ENCODE measurements at places on chromosomes 3 and 15.

DNA sequence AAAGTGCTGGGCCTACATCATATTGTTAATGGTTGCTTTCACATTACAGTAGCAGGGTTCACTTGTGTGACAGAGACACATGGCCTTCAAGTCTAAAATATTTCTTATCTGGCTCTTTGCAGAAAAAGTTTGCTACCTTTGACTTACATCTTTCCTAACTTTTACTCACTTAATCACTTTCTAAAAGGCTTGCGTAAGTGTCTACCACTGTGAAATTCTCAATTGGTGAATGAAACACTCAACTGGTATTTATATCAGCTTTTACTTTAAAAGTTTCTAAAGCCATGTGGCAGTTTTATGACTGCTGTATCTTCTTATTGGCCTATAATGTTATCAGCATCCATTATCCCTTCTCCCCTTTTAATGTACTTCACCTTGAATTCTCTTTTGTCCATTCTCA is 554.5 kb downstream of the ZIC1 start:
- DNase-seq: no peak

GRCh38 chr15:31328428-31328968 is 1.9 kb downstream of the KLF13 start:
- DNase-seq: peak; percentile 49

GRCh38 chr15:67080118-67080899 is 14.9 kb downstream of the SMAD3 start:
- DNase-seq: no peak

DNA sequence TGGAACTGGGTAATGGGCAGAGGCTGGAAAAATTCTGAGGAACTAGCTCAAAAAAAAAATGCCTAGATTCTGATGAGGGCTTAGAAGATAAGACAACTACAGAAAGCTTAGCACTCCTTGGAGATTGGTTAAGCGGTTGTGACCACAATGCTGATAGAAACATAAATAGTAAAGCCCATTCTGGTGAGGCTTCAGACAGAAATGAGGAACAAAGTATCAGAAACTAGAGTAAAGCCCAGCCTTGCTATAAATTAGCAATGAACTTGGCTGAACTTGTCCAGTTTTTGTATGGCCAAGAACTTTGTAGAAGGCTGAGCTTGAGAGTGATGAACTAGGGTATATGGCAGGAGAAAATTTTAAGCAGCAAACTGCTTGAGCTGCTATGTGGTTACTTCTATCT is 25.4 kb downstream of the GOLGB1 start:
- no peak for DNase-seq

DNA sequence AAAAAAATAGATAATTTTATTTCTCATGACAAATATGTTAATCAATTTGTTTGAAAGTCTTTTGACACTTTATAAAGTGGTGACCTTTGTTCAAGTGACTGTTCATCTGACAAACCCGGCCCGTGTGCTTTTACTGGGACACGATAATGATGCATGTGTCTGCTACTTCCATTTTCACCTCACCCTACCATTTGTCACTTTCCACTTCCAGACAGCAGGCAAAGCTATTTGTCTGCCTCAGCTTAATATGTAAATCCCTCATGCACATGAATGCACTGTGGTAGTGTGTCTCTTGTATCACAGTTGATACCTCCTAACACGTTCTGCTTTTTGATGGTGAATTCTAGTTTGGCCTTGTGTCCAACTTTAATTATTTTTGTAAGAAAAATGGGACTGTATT is 204.3 kb downstream of the BBX start:
- no peak for DNase-seq

DNA sequence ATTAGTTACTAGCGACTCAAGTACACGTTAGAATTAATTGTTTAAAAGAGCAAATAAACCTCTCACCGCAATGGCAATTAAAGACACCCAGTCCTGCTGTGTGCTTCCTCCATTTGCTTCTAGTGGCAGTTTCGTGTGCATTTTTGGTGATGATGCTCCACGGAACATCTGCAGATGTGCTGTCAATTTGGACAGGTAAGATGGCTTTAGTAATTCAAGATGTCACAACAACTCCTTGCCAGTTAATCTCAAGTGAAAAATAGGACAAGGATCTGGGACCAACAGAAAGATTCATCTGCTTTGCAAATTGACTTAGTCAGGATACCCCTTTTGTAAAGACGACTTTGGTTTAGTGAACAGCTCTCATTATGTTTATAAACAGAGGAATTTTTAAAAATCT is 320.9 kb downstream of the GABRB3 start:
- no peak for DNase-seq

DNA sequence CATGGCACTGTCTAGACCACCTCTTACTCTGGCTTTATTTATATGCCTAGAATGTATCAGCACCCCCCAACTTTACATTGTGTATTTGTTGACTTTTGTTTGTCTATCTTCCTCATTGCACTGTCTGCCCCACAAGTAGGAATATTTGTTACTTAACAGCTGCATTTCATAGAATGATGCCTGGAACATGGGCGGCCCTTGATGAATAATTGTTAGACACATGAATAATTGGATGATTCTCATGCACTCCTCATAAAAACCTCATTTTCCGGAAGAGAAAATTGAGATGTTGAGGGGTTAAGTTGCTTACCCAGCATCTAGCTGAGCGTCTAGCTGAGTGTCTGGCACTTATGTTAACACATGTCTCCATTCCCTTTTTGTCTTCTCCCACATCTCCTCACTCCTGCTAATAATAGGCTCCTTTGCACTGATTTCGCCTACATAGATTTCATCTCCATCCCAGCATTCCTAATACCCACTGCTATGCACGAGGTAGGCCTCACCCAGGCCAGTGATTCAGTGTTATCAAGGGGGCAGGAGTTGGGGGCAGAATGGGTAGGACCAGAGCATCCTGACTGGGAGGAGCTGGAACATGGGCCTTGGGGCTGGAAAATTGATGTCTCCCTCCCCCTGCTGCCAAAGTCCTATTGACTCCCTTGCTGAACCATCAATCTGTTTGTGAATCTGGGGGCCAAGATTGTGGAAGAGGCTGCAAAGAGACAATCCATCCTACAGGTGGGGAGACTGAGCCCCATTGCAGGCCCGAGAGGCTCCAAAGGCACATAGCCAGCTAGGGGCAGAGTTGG is 7.8 kb upstream of the WNT7A start:
- no peak for DNase-seq

GRCh38 chr3:117084277-117084676 is 374.7 kb downstream of the TUSC7 start:
- no peak for DNase-seq

GRCh38 chr3:99256788-99257187 is 355.3 kb upstream of the DCBLD2 start:
- no peak for DNase-seq

GRCh38 chr15:39595338-39596221 is 14.7 kb downstream of the THBS1 start:
- DNase-seq: no peak

DNA sequence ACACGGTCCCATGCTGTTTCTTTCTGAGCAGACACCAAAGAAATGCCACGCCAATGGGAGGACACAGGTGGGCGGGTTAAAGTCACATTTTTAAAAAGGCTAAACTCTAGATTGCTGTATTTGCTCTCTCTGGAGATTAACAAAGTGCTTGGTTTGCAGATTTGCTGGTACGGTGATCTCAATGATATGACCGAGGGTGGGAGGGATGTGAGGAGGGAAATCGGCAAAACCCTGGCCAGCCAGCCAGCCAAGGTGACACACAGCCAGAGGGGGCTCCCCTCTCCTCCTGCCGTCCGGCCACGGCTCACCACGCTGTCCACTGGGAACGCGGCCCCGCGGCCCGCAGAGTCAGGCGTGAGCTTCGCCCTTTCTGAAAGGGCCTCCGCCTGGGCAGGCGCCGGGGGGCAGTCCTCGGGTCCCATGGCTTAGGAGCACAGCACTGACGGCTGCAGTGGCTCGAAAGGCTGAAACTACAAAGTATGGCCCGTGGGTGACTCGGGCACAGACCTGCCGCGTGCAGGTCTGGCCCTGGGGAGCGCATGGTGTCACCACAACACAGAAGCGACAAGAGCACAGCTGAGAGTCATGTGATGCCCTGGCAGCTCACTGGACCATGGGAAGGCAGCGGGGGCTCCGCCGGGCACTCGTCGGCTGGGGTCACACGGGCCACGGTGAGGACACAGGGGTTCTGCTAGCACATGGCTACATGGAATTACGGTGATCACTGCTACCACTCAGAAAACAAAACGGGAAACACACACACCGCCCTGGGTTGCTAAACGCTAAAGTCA is 57.8 kb upstream of the RPL32 start:
- no peak for DNase-seq

- no peak for DNase-seq
These were observed 520.9 kb upstream of the TGFBR2 start for GRCh38 chr3:30085486-30085885.

GRCh38 chr15:65512189-65512588 is 5.3 kb downstream of the DPP8 start:
- DNase-seq: no peak

- DNase-seq: no peak
These were observed 236.0 kb upstream of the EIF1B start for GRCh38 chr3:40073310-40074007.

GRCh38 chr3:140134231-140134965 is 199.4 kb downstream of the CLSTN2 start:
- DNase-seq: no peak

DNA sequence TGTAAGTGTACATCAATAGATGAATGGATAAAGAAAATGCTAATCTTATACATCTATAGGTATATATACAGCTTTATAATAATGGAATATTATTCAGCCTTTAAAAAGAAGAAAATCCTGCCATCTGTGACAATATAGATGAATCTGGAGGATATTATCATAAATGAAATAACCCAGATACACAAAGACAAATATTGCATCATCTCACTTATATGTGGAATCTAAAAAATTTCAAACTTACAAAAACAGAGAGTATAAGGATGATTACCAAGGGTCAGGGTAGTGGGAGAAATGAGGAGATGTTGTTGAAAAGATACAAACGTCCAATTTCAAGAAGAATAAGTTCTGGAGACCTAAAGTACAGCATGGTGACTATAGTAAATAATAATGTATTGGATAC is 85.4 kb upstream of the AGTR1 start:
- no peak for DNase-seq

DNA sequence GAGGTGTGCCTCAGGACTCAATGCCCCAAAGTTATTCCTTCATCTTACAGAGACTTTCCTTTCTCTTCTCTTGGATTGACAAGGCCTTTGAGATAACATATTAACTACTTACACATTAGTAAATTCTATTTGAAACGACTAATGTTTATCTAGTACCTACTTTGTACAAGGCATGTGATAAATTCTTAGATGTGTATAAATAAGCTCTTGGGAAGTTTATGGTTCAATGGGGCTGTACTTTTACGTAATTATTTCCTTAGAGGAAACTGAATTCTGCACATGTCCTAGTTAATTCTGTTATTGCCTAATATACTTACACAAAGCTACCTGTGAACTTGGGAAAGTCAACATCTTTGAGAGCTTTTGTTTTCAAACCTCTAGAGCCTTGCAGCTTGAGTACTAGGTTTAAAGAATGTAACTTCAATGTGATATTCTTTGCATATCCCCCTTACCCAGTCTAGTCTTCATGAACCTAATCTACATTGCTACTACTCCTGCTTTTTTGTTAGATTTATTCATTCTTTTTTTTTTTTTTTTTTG is 58.5 kb upstream of the RAP2B start:
- DNase-seq: no peak

- no peak for DNase-seq
These were observed 31.4 kb upstream of the PRTG start for GRCh38 chr15:55774113-55774970.

GRCh38 chr3:49124991-49125670 is 4.5 kb upstream of the USP19 start:
- no peak for DNase-seq

DNA sequence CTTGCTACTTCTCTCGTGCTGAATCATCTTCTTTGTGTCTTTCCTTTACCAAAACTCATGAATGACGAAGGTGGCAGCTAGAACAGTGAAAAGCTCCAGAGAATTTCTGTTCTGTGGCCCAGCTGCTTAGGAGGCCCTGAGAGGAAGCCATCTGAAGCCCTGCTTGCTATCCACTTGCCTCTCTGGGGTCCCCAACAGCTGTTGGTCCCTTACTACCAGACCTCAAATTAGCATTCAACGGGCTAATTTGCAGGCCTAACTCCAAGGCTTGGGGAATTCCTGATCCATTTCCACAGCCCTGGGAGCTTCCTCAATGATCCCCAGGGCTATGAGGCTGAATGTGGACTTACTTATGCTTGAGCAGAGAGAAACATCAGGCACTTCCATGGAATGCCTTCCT is 37.5 kb upstream of the FSTL1 start:
- no peak for DNase-seq

GRCh38 chr15:73972984-73973682 is 19.0 kb downstream of the STOML1 start:
- DNase-seq: peak; percentile 84

GRCh38 chr15:59354417-59355031 is 18.1 kb downstream of the MYO1E start:
- DNase-seq: no peak

Measured in left lung (tissue), 14 donors.